ENCODE measurements at places on chromosomes 7 and 10.

GRCh38 chr10:132700156-132701098 is 85.5 kb downstream of the NKX6-2 start:
- no peak for DNase-seq

DNA sequence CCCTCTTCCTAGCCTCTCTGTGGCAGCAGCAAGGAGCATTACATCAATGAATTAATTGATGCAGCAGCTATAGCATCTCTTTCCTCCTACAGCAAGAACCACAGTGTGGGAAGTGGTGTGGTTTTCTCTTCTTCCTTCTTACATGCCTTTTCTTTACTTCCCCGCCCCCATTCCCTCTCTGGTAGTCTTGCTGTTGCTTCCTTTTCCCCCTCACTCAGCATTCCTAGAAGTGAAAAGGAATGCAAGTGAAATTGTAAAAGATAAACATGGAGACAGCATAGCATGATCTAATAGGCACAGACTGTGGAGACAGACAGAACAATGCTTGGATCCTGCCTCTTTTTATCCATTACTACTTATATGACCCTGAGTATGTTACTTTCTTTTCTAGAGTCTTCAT is 370.5 kb upstream of the BMPER start:
- no peak for DNase-seq

DNA sequence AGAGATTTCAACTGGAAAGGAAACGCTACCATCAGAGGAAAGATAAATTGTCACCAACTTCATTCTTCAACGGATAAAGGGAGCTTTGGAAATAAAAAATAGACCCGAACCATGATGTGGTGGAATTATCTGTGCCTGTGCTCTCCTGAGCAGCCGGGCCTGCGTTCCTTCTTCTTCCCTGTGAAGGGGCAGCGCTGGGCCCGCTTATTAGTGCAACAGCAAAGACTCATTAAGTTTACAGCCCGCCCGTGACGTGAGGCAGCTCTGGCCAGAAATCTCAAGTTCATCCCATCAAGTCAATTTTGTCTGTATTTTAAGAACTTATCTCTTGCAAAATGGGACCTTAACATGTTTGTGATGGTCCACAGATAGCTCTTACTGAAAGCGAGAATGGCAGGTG is 193.7 kb downstream of the ADARB2 start:
- no peak for DNase-seq

- no peak for DNase-seq
These were observed 55.8 kb downstream of the NCAPG2 start for GRCh38 chr7:158648787-158649186.

DNA sequence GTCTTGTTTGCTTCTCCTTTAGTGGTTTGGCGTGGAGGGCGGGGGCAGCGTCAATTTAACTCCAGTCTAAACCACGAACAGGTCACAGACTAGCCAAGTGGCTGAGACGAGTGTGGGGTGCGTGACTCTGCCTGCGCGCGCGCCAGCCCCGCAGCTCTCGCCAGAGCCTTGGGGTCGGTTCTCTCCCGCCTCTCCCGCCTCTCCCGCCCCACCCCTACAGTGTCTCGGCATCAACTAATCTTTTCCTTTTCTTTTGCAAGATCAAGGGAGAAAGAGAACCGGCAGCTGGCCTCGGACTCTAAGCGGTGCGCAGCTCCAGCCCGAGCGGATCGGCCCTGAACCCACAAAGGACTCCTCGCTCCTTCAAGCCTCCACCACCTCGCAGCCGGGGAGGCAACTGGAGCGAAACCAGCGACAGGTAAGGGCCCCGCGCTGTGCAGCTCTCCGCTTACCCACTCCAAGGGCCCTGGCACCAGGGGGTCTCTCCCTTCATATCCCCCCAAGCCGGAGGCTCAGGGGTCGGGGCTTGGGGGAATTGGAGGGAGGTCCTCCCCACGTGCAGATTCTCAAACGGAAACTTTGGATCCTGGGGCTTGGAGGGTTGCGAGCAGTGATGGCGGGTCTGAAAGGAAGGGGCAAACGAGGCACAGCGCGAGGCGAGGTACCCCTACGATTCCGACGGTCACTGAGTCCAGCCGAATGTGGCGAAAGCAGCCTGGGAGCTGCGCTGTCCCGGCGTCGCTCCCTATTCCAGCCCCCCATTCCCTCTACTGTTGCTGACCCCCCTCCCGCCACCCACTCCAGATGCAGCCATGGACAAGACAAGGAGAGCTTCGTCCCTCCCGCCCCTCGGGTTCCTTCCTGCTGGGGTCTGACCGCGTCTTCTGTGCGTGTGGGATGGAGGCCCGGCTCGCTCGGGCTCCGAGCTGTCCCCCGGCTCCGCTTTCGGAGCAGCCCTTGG is 829 bp downstream of the CHRM2 start:
- no peak for DNase-seq

DNA sequence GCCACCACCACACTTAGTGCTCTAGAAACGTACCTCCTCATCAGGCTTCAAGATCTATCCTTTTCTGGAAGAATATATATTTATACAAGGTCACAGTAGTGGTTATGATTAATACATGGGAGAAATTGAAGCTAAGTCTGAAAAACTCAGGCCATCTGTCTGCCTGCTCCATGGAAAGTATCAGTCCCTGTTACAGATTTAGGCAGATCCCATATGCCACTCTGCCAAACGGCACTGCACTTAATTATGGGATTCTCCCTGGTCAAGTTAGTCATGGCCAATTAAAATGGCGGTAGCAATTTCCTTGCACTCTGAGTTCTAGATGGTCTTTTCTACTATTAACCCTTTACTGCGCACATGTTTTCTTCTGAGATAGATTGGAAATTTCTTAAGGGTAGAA is 740.0 kb downstream of the SUGCT start:
- DNase-seq, result no peak

- DNase-seq, result no peak
These were observed 1.6 kb downstream of the EMX2 start for GRCh38 chr10:117544004-117544701.

DNA sequence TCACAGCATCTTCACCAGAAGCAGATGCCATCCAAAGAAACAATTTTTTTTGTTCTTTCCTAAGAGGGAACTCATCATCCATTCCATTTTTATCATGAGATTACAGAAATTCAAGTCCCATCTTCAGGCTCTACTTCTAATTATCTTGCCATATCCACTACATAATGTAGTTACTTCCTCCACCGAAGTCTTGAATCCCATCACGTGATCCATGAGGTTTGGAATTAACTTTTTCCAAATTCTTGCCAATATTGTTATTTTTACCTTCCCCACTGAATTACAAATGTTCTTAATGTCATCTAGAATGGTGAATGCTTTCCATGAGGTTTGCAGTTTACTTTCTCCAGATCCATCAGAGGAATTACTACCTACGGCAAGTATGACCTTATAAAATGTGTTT is 1014.7 kb upstream of the LRRN3 start:
- DNase-seq, result no peak

DNA sequence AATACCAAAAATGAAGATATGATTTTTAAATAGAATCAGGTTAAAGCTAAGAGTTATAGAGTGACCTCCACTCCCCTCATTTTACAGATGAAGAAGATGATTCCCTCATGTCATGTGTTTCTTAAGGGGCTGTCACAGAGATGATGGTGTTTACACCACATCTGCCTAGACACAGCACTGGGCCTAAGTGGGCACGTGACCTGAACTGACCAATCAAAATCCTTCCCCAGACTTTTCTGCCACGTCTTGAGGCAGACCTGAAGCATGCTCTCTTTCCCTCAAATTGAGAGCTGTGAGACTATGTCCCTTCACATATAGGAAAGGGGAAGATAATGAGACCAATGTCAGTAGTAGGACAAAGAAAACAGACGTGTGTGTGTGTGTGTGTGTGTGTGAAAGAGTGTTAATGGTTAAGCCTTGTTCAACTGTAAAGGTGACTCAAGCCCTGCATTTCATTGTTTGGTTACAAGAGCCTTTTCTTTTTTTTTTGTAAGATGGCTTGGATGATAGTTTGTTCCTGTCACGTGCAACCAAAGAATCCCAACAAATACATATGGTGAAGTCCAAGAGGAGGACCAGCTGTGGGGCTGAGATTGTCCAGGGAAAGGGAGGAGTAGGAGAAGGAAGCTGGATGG is 172.8 kb upstream of the AOAH start:
- DNase-seq, result no peak

DNA sequence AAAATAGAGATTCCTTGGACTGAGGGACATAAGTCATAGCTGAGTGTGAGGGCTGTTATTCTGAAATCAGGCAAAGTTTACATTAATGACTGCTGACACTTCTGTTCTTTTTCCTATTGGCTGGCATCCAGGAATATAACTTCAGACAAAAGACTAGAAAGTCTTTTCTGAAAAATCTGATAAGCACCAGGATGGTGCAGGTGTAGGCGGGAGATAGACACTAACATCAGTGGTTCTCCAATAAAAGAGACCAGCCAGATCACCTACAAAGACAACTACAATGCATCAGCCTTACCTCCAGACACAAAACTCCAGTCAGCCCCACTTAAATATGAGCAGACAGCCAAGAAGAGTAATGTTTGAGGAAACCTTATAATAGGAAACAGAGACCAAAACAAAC is 168.3 kb upstream of the LRGUK start:
- DNase-seq, result no peak

GRCh38 chr7:41039981-41040380 is 662.9 kb downstream of the INHBA start:
- no peak for DNase-seq

DNA sequence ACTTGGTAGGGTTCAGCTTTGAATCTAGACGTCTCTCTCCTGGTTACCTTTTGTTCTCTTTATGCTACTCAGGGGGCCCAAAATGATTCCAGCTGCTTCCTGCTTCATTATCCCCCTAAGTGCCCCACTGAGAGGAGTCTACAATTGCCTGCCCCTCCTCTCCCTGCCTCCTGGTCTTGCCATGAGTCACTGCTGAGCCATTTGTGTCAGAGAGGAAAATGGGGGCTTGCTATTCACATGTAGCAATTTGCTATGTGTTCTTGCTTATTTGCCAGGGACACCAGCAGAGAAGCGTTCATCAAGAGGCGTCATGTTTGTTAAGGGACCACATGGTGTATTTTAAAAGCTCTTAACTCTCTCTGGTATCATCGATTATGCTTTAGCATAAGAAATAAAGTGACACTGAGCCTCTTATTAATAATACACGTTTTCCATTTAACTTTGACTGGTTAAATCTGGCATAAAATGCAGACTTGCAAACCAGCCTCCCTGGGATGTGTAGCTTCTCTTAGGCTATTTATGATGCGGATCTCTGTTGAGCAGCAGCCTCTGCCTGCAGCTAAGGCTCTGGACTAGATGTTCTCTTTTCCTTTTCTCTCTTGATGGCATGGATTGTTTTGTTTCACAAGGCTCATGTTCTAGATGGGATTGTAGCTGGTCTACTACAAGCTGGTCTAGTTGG is 239.3 kb downstream of the AUTS2 start:
- no peak for DNase-seq

DNA sequence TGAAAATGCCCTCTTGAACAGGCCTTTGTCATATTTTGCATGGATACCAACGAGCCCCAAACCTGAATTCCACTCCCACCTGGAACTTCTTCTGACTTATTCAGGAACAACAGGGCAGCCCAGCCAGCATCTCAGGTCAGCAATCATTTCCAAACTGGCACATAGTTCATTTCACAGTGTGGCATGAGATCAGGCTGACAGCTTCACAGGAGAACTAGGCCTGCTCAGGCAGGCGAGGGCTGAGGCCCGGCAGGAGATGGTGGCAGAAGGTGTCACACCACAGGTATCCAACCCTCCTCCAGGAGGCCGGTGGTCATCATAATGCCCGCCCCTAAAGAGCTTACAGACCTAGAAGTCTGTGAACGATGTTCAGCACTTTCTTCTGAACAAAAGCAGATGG is 42.5 kb downstream of the DENND11 start:
- no peak for DNase-seq

DNA sequence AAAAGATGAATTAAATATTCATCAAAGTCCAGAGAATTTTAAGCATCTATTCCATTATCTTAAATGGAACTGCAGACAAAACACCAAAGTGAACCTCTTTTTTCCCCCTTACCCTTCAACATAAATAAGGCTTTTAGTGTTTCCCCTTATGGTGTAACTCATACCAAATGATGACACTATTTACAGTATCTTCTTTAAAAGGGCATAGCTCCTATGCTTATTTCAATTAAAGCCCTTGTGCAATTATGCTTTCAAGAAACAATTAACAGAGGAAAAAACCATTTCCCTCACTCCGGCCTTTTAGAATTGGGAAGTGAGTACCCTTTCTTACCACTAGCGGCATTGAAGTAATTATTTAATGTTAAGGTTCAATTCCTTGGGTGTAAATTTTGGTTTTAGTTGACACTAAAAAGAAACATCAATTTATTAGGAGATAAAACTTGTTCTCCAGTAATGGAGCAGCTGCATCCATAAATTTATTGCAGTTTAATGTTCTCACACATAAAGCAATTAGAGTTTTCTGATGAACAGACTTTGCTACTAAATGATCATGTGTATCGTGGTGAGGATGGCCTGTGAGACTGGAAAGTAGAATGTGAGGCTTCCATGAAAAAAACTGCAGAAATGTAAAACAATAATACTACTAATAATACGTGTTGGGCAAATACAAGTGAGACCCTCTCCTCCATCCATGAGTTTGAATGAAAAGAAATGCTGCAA is 661.3 kb downstream of the PARD3 start:
- DNase-seq, result no peak

DNA sequence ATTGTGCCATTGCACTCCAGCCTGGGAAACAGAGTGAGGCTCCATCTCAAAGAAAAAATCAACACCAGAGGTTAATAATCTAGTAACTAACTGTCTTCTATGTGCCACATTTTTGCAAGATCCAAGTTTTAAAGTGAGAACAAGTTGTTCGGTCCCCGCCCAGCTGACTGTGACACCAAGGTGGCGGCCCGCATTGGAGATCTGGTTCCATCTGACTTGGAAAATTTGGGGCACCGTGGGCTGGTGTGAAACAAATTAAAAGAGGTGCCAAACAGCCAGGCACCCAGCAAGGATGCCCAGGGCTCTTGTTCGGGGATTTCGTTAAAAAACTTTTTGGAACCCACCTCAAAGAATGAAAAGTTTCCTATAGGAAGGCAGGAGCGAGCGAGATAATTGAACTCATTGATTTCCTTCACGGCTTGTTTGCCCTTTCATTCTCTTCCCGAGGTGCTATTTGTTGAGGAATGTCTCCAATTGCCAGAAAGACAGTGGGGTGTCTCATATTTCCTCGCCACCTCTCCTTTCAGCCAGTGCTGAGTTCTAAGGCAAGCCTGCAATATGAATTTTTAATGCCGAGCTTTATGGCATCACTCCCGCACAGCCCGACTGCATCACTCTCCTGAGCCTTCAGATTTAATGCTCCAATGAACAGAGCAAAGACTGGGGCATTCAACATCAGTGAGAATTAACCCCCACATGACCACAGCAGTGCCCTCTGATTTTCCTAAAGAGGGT is 156.9 kb upstream of the SH2B2 start:
- DNase-seq, result no peak
